ENCODE measurements at places on chromosomes 6 and 20.

GRCh38 chr6:136077834-136078576 lies 172.1 kb downstream of the MTFR2 start:
- no peak for DNase-seq

- no peak for DNase-seq
These were observed 413.5 kb downstream of the SYNE1 start for GRCh38 chr6:152223636-152224035.

GRCh38 chr6:107284805-107285204 lies 169.5 kb upstream of the BEND3 start:
- DNase-seq, result no peak

- no peak for DNase-seq
These were observed 83.6 kb upstream of the RBM24 start for GRCh38 chr6:17197607-17198006.

DNA sequence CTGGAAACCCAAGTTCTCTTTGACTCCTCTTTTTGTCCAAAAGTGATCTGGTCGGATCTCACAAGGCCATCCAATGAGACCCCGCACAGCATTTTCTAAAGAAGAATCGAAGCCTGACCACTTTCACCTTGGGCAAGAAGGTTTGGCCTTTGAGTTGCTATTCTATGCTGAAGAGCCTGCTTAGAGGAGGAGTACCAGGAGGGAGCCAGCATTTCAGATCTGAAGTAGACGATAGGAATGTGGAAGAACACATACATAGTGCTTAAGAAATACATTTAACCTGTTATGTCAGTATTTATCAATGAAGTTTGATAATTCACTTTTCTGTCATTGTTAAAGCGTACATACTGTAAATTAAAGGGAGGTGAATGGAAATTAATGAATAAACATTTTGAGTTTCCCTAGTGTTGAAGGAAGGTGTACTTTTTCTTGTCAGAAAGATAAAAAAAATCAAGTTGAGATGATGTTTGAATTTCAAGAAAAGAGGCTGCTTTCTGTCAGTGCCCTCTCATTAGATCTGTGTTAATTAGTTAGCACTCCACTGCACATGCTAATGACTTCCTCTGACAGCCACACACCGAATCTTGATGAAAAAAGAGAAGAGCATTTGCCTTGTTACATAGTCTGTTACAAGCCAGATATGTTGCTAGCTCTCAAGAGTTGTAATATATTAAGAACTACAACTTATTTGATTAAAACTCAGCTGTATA lies 10.9 kb upstream of the TDRD6 start:
- DNase-seq, result no peak

DNA sequence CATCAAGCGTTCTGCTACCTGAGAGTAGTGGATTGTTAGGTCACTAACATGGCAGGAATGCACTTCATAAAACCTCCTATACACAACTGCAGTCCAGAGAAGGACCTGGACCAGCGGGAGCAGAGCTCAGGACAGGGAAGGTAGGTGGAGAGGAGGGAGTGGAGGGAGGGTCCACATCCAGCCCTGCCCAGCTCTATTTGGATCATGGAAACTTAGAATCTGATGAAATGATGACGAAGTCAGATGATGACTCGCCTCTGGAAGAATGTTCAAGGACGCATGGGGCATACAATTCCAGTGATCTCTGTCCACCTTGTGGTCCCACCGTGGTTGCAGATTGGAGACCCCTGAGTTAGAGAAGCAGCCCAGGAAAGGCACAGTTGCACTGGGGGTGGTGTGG lies 68.8 kb downstream of the CLIC5 start:
- no peak for DNase-seq

- no peak for DNase-seq
These were observed 12.4 kb downstream of the SIRPA start for GRCh38 chr20:1907586-1907985.

DNA sequence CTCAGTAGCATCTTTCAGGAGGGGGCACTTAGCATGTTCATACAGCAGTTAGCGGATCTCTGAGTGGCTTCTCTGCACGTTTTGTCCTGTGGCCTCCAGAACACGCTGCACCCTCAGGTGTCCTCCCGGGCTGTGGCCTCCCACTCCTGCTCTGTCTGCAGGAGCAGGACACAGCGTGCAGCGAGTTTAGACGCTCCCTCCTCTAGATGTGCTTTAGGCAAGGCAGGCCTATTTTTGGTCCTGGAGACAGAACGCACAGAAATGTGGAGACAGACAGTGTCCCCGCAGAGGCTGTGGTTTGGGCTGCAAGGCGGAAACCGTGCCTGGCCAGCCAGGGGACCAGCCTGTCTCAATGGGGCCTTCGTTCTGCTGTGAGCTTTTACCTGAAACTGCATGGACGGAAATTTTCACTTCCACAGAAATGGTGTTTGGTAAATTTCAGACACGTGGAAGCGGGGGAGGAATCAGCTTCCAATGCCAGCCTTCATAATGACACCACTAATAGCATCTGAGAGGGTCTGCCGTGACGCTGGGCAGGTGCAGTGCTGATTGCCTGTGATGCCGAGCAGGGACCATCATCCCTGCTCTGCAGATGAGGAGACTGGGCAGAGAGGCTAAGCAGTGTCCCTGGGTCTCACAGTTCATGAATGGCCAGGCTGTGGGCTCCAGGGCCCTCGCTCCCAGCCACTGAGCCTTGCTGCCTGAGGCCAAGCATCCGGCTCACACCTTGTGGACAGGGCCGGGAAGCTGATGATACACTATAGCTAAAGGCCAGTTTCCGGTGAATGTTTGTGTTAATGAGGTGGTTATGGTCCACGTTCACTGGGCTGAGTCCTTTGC lies 120.9 kb downstream of the SYCP2 start:
- no peak for DNase-seq

- no peak for DNase-seq
These were observed 88.1 kb downstream of the IPCEF1 start for GRCh38 chr6:154268486-154268885.

DNA sequence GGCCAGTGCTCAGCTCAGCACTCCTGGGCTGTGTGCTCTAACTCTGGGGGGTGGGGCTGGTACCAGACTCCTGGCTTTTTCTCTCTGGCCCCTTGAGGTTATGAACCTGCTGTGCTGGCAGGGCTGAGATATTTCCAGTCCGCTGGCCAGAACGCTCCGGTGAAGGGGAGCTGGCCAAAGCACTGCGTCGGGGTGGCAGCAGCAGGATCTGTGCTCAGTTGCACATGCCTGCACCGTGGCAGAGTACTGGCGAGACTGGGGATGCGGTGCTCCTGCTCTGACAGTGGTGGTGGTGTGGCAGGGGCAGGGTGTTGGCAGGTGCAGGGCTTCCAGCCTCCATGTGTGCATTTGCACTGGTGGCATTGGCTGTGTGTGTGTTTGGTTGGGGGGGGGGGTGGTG lies 374.4 kb downstream of the PHF3 start:
- no peak for DNase-seq

GRCh38 chr6:42604150-42604549 lies 40.3 kb downstream of the UBR2 start:
- DNase-seq, result no peak

GRCh38 chr20:43900496-43900895 lies 14.2 kb upstream of the TOX2 start:
- no peak for DNase-seq

DNA sequence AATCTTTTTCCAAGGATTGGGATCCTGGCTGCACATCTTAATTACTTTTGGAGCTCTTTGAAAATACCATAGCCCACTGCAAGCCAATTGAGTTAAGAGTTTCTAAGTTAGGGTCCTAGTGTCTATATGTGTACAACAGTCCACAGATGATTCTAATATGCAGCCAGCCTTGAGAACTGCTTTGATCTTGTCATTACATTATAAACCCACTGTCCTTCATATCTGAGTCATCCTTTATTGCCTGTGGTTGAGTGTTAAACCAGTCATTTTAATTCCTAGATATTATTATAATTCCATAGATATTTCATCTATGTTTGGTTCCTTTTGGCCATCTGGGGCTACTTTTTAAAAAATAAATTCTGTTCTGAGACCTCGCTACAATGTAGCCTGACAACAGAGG lies 24.1 kb downstream of the MCM8 start:
- DNase-seq, result no peak

DNA sequence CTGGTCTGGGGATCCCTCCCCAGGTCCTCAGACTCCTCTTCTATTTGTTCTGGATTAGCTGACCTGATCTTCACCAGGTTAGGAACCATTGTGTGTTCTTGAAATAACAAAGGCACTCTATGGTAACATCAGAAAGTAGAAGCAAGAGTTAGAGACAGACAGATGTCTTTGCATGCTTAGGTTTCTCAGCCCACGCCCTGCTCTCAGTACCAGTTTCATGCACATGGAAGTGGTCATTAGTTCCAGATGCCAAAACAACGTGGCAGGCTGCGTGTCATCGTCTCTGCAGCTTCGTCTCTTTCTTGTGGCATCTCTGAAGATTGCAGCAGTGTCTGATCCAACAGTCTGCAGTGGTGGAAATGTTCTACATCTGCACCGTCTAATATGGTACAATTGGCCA lies 89.4 kb downstream of the PACRG start:
- DNase-seq, result no peak

DNA sequence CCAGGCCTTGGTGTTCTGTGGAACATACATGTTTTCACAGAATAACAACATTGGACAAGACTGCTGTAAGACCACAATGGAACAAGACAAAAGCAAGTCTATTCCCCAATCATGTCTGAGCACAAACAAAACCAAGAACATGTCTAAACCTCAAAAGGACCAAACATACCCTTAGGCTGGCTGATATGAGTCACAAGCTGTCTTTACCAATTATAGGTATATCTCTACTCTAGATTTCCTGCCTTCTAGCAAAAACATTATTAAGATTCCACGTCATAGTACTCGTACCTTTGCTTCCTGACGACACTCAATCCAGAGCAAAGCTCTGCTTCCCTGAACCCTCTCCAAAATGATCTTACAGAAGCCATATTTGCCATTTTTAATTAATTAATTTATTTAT lies 15.4 kb upstream of the L3MBTL1 start:
- DNase-seq, result no peak

DNA sequence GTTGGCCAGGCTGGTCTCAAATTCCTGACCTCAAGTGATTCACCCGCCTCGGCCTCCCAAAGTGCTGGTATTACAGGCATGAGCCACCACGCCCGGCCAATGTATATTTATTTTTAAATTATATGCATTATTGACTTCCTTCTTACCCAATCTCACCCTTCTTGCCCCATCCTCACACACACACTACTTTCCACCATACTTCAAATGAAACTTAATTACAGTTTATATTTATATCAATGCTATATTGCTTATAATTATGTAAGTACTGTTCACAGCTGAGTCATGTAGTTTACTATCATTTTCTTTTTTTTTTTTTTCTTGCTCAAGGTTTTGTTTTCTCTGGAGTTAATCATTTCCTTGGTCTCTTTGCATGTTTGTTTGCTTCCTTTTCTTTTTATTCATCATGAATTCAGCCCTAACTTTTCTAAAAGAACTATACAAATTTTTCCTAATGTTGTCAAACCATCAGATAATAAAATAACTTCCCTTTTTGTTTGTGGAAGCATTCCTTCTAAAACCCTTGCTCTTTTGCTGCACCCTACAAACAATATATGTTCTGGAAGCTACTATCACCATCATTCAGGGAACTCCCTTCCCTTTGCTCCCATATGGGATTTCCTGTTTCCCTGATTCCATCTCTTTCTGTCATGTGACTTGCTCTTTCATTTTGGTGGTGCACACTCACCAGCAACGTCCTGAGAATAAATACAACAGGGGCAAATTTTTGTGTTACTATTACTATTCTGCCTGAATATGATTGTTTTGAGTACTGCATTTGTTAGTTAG lies 201.7 kb upstream of the SASH1 start:
- no peak for DNase-seq

GRCh38 chr6:161010418-161010817 lies 18.8 kb downstream of the MAP3K4 start:
- DNase-seq, result no peak

- no peak for DNase-seq
These were observed 277.3 kb upstream of the PRND start for GRCh38 chr20:4444404-4444803.

- DNase-seq, result no peak
These were observed 194.9 kb upstream of the SMLR1 start for GRCh38 chr6:130632277-130632676.
